ENCODE measurements at places on chromosomes 2 and 18.

DNA sequence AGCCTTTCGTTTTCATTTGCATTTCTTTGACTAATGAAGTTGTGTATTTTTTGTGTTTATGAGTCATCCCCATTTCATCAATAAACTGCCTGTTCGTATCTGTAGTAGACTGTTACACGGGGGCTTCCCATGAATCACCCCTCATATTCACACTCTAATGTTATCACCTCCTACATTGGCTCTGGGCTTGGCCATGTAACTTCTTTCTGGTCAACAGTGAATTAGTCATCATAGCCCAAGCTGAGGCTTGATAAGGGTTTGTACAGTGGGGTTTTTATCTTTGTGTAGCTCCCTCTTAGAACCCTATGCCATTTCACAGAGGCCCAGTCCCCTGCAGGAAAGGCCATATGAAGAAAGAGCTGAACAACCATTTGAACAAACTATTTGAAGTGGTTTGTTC, 151.0 kb downstream of the CCBE1 start:
- no peak overlapping the region for H3K27ac ChIP-seq
- peaks cover 9% of the 10 kb centered on the region for H3K4me1 ChIP-seq
- no peaks in the 10 kb centered on the region for H3K36me3 ChIP-seq
- DNase-seq = no peak
- H3K27me3 ChIP-seq = no peaks in the 10 kb centered on the region
- no peak overlapping the region for H3K4me3 ChIP-seq

DNA sequence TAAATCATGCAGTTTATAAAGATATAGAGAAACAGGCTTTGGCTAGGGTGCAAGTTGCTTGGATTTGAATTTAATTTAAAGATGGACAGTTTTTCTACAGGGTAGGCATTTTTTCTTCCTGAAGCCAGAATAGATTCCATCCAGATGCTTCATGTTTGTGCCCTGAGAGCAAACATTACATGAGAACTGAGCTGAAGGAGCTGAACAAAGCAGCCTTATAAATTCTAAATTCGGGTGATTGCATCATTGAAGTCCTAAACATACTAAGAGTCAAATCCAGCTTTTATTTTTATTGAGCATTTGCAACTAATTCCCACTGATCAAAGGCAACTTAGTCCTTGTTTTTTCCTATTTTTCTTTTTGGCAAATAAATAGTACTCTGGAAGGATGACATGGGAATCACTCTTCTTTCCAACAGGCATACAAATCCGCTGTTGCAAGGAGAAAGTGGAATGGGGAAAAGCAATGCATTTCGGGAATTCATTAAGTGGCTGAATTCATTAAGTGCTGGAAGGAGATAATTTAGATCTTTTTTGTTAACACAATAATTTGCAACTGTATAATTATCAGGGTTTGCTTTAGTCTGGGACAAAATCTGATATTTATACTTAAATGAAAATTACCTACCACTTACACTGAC, 828.0 kb downstream of the SLC4A3 start:
- no peaks in the 10 kb centered on the region for H3K4me1 ChIP-seq
- no peak overlapping the region for H3K27ac ChIP-seq
- no peaks in the 10 kb centered on the region for H3K36me3 ChIP-seq
- no peaks in the 10 kb centered on the region for H3K27me3 ChIP-seq

- DNase-seq = peak; percentile 72
- H3K27me3 ChIP-seq = no peaks in the 10 kb centered on the region
- H3K4me1 ChIP-seq = no peaks in the 10 kb centered on the region
- 0 out of 2 replicates have a peak, but pooled peaks cover 10% of the 10 kb centered on the region for H3K36me3 ChIP-seq
- no peak overlapping the region for H3K4me3 ChIP-seq
These were observed 101.2 kb downstream of the UBR3 start for GRCh38 chr2:169928463-169928864.

DNA sequence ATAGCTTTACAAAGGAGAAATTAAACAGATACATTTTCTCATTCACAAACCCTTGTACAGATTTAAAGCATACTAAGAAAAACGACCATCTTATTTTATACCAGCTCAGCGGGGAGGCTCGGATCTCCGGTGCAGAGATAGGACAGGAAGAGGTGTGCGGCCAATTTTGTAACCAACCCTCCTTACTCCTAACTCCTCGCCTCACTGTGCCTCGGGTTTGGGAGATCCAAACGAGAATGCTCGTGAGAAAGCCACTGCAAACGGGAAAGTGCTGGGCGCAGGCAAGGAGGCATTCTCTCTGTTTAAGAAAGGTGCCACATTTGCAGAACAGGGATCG, 1.2 kb downstream of the KDSR start:
- peaks cover 6% of the 10 kb centered on the region for H3K4me1 ChIP-seq
- peak overlapping the region; percentile 85 for H3K4me3 ChIP-seq
- H3K36me3 ChIP-seq = peaks cover 7% of the 10 kb centered on the region
- peak; percentile 16 for DNase-seq
- no peaks in the 10 kb centered on the region for H3K27me3 ChIP-seq

DNA sequence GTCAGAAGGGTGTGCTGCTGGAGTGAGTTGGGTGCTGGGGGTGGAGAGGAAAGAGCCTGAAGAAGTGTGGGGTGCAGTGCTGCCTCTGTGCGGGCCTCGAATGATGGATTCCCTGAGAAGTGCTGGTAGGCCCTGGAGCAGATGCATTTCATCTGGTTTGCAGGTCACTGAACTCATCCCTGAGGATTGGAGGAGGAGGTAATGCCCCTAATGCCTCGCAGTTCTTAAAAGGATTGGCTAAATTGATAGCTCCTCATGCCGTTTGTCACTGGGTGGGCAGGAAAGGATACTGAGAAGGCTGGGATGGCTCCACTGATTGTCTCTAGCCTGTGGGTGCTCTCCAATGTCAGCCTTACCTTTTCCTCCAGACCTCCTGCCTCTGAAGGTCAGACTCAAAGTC, 74.1 kb downstream of the CTIF start:
- H3K36me3 ChIP-seq = no peaks in the 10 kb centered on the region
- H3K27me3 ChIP-seq = no peaks in the 10 kb centered on the region
- DNase-seq = no peak
- no peak overlapping the region for H3K27ac ChIP-seq

DNA sequence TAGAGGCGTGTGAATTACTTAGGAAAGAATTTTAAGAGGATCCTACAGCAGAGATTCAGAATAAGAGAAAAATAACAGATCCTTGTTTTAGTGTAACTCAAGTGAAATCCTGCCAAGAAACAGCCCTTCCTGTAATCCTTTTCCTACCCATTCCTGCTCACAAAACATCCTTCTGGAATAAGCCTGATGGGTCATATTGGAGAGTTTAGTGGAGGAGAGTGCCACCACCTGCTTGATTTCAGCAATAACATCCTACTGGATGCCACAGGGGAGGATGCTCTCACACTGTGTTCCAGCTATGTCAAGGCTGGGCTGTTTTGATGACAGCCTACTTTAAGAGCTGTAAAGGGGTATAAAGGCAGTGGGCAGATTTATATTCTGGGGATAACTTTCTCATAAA, 54.8 kb upstream of the CCDC178 start:
- H3K4me1 ChIP-seq = no peaks in the 10 kb centered on the region
- peak; percentile 31 for DNase-seq
- no peak overlapping the region for H3K4me3 ChIP-seq
- H3K36me3 ChIP-seq = no peaks in the 10 kb centered on the region
- no peaks in the 10 kb centered on the region for H3K27me3 ChIP-seq
- no peak overlapping the region for H3K27ac ChIP-seq

GRCh38 chr2:46422717-46423394, 56.5 kb upstream of the TMEM247 start:
- DNase-seq = no peak
- no peak overlapping the region for H3K4me3 ChIP-seq
- H3K36me3 ChIP-seq = no peaks in the 10 kb centered on the region

DNA sequence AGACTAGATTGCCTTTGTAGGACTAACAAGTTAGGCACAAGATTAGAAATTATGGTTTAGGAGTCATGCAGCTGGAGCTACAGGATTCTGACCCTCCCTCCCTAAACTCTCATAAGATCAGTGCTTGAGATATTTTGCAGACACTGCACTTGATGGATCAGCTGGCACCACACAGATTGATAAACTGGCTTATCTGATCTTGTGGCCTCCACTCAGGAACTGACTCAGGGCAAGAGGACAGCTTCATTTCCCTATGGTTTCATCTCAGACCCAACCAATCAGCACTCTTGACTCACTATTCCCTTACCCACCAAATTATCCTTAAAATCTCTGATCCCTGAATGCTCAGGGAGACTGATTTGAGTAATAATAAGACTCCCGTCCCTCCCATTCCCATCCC, 152.3 kb downstream of the DIS3L2 start:
- DNase-seq = no peak
- H3K4me1 ChIP-seq = no peaks in the 10 kb centered on the region
- H3K36me3 ChIP-seq = no peaks in the 10 kb centered on the region
- H3K27ac ChIP-seq = no peak overlapping the region
- H3K27me3 ChIP-seq = no peaks in the 10 kb centered on the region
- H3K4me3 ChIP-seq = no peak overlapping the region

- H3K27me3 ChIP-seq = no peaks in the 10 kb centered on the region
- peaks cover 50% of the 10 kb centered on the region for H3K36me3 ChIP-seq
- peak; percentile 33 for DNase-seq
- peak overlapping the region; percentile 62 for H3K27ac ChIP-seq
- peaks cover 43% of the 10 kb centered on the region for H3K4me1 ChIP-seq
These were observed 730 bp downstream of the ODC1 start for GRCh38 chr2:10447300-10447894.

DNA sequence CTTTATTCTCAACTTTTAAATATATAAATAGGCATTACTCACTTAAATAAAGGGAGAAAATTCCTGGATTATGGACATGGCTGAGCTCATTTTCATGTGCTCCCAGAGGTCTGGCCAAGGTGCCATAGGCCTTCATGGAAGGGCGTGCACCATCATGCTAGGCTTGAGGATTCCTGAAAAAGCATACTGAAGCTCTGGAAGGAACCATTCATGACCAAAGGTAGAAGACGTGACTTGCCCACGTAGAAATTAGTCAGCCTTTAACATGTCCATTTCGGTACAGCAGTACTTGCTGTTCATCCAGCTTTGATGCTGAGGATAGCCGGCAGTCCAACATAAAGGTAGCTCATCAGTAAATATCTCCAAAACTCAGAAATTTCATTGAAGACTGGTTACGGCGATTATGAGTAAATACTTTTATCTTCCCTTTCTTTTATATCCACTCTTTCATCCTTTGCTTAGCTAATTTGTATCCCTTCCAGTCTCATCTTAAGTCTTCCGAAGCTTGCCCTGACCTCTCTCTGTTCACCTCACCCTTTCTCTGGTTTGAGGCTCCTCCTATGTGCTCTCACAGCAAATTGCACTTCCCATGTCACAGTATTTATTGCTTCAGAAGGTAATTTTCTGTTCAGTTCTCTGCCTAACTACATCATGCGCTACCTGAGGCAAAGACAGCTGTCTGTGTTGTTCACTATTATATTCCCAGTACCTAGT, 32.3 kb upstream of the ASNSD1 start:
- no peaks in the 10 kb centered on the region for H3K27me3 ChIP-seq
- peaks cover 14% of the 10 kb centered on the region for H3K4me1 ChIP-seq
- H3K4me3 ChIP-seq = no peak overlapping the region

DNA sequence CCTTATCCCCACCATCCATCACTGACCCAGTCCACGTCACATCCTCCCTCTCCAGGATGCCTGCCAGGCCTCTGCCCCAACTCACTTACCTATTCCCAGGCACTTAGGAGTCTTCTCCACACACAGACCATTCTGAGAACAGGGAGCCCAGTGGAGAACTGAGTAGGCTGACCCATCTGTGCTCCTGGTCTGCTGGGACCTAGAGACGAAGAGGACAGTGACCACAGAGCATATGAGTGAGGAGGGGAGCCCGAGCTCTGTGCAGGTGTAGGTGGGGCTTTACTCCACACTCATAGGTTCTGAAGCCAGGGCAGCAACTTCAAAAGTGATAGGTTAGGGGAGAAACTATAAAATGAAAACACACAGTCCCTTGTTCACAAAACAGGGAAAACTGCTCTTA, 130.0 kb downstream of the NDUFA10 start:
- no peak overlapping the region for H3K4me3 ChIP-seq
- H3K4me1 ChIP-seq = no peaks in the 10 kb centered on the region
- H3K27ac ChIP-seq = no peak overlapping the region

DNA sequence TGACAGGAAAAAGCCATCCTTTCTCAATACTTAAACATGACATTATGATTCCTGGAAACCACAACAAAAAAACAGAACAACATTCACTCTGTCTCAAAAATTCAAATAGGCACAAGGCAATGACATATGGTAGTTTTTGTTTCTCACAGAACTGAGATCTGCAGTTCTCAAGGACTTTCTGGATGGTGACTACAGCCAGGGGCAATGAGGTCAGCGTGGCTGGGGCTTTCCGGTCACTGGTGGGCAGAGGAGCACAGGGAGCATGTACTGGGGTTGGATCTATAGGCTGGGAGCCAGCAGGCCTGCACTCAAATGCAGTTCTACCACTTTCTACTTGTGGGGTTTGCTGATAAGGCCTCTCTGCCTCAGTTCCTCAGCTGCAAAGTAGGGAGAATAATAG, 72.0 kb downstream of the CTAGE1 start:
- no peak overlapping the region for H3K4me3 ChIP-seq
- no peaks in the 10 kb centered on the region for H3K36me3 ChIP-seq

DNA sequence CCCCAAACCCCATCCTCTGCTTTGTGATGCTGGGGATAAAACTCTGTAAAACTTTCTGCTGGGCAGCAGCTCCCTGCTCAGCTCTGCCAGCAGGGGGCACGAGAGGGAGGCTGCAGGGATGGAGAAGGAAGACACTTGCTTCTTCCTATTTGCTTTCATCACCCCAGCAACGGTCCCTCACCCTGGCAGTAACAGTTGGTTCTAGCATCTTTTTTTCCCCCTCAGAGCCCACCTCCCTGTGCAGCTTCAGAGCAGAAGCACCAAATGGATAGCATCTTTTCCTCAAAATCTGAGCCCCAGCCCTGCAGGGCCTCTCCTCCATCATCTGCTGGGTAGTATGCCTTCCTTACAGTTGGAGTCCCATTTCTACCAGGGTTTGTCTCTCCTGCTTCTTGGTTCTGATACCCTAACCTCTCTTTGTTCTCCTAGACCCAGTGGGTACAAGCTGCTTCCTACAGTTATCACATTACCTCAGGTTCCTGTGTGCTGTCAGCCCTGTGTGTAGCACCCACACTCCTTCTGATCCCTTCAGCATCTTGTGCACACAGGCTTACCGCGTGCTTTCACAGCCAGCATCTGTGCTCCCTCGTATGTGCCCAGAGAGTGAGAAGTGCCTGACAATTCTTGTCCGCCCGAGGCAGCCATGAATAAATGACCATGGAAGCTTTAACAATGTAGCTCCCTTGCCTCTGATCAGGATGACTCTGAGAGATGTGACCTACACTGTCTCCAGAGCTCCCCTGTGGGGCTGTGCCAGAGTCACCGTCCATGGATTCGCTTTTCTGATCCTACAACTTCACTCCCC, 14.5 kb downstream of the CKAP2L start:
- DNase-seq = peak; percentile 78
- H3K27ac ChIP-seq = peak overlapping the region; percentile 33
- no peaks in the 10 kb centered on the region for H3K4me1 ChIP-seq
